ENCODE measurements at places on chromosomes 6 and 20.

GRCh38 chr6:44235269-44235668, 11.6 kb upstream of the HSP90AB1 start:
- DNase-seq: no peak

- DNase-seq: no peak
Observed at GRCh38 chr6:88662653-88663174, 300.7 kb downstream of the RNGTT start.

- DNase-seq: no peak
Observed at GRCh38 chr6:42604150-42604549, 40.3 kb downstream of the UBR2 start.

GRCh38 chr20:17835934-17836300, 132.7 kb downstream of the SNX5 start:
- no peak for DNase-seq

DNA sequence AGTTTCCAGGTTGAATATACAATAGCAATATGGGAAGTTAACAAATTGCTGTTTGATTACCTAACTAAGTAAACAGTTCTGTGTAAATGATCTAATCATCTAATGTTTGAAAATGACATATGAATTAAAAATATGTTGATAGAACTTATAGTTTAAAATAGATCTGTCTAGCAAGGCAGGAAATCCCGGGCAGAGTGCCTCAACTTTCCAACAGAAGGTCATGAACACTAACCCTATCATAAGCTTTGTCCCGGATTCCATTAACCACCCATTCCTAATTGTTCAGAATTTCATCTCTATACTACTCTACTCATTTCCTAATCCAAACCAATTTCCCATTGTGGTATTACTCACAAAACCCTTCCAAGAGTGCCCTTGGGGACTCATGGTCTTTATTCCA, 10.2 kb downstream of the TAAR1 start:
- DNase-seq: no peak

DNA sequence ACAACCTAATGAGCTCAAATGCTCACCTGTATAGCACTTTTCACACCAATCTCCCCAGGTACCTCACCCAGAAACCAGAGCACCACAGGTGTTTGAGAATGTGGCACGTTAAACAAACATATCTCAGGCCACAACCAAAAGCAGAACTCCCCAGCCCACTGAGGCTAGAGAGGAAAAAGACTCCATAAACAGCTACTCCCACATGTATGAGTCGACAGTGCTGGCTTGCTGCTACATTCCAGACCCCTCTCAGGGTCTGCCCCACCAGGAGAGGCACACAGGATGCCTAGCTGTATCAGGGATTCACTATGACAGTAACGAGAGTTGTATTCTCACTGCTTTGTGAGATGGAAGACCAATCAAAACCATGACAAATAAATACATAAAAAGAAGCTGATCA, 242.6 kb upstream of the ARID1B start:
- DNase-seq: no peak

DNA sequence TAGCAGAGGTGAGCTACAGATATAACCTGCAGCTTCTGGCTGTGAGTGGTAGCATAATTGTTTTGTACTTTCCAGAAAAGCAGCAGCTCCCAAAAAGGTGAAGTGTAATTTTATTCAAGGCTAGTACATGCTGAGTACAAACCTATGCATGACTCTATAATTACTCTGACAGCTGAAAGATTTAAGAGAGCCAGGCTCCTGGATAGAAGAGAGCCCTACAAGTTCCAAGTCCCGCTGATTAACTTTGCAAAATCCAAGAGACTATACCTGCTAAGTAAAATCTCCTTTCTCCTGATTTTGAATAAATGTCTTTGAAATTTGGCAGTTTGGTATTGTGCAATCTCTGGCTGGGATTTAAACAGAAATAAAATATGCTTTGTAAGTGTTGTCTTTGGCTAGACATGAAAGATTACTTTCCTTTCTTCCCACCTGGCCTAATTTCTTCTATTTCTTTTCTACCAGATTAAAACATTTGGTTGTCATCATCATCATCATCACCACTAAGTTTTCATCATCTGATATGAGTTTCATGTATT, 79.5 kb downstream of the CTNNBL1 start:
- no peak for DNase-seq

- peak; percentile 10 for DNase-seq
Observed at GRCh38 chr6:108734271-108734922, 113.8 kb upstream of the ARMC2 start.

GRCh38 chr20:13274275-13274861, 53.3 kb downstream of the ISM1 start:
- no peak for DNase-seq

GRCh38 chr20:53706466-53707370, 113.1 kb upstream of the ZNF217 start:
- DNase-seq: no peak

GRCh38 chr20:24481173-24481572, 11.7 kb downstream of the SYNDIG1 start:
- DNase-seq: no peak

- DNase-seq: no peak
Observed at GRCh38 chr20:33032555-33032954, 1.1 kb downstream of the BPIFB6 start.

DNA sequence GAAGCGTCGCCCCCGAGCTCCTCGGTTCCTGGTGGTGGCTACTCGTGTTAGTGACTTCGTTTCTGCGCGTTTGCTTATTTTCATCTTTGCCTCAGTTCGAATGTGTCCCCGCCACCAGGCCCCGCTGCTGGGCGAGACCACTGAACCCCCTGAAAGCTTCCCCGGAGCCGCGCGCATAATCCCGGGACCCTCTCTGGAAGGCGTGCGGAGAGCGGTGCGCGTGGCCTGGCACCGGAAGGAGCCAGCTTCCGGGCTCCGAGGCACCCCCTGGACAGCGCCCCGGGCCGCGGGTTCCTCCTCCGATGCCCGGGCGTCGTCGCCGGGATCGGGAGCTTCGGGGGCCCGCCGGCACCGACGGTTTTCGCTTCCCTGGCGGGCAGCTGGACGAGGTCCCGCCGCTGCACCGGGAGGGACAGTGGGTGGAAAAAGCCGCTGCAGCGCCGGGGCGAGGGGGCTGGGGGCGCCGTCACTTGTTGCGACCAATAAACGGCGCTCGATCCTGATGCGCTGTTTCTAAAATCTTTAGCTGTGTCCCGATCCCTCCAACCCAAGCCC, 643 bp upstream of the SLC35D3 start:
- no peak for DNase-seq

DNA sequence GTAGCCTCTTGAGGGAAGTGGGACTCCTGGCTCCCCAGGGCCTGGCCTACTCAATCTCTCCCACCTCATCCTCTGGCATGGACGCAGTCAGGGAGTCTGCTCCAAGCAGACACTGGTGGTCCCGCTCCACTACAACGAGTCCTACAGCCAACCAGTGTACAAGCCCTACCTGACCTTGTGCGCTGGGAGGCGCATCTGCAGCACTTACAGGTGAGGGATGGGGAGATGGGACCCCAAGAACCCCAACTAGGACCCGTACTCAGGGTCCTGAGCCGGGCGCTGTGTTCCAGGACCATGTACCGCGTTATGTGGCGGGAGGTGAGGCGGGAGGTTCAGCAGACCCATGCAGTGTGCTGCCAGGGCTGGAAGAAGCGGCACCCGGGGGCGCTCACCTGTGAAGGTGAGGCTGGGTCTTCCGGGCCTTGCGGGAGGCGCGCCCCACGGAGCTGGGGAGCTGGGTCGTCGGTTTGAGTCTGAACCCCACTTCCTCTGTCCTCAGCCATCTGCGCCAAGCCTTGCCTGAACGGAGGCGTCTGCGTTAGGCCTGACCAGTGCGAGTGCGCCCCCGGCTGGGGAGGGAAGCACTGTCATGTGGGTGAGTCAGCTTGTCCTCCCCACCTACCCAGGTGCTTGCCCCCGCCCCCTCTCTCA, 2.1 kb downstream of the EGFL8 start:
- DNase-seq: no peak

- no peak for DNase-seq
Observed at GRCh38 chr6:106648651-106649308, 19.4 kb downstream of the QRSL1 start.

- peak; percentile 100 for DNase-seq
Observed at GRCh38 chr20:53926428-53927028, 143.9 kb downstream of the BCAS1 start.

GRCh38 chr6:148817689-148818088, 70.9 kb downstream of the UST start:
- no peak for DNase-seq

- DNase-seq: no peak
Observed at GRCh38 chr6:133424359-133424758, 183.2 kb downstream of the EYA4 start.

DNA sequence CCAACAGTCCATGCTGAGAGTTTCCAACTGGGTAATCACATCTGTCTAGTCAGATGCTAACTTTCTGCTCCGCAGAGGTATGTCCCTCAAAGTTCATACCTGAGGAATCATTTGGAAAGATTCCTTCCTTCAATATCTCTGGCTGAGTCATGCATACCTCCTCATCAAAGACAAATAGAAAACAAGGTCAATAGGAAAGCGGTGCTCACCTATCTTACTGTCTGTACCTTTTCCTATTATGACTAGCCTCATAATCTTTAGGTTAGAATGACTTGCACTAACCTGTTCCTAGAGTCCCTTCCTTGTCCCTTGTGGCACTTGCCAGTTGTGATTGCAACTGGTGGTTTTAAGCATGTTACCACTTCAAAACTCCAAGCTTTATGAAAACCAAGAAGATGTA, 78.2 kb upstream of the PTPRK start:
- DNase-seq: peak; percentile 38

GRCh38 chr6:144036064-144036834, 28.2 kb upstream of the PLAGL1 start:
- DNase-seq: no peak

- no peak for DNase-seq
Observed at GRCh38 chr20:24208652-24209051, 220.1 kb upstream of the GGTLC1 start.

GRCh38 chr20:40100261-40100660, 588.8 kb downstream of the MAFB start:
- no peak for DNase-seq

DNA sequence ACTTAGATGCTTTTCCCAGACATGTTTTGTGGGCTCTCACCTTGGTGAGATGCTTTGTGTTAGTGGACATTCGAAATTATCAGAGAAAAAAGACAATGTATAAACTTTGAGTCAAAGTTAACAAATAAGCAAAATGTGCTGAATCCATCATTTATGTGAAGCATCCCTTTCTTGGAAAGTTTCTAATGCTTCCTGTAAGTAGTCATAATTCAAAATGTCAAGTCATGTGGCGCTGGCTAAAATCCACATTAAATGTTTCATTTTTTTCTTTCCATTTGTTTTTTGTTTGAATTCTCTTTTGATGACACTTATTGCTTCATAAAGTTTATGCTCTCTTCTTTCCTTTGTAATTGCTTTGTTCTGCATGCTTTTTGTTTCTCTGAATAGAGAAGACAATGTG, 107.2 kb upstream of the CENPW start:
- no peak for DNase-seq

- DNase-seq: no peak
Observed at GRCh38 chr6:125120054-125120590, 33.5 kb upstream of the TPD52L1 start.

DNA sequence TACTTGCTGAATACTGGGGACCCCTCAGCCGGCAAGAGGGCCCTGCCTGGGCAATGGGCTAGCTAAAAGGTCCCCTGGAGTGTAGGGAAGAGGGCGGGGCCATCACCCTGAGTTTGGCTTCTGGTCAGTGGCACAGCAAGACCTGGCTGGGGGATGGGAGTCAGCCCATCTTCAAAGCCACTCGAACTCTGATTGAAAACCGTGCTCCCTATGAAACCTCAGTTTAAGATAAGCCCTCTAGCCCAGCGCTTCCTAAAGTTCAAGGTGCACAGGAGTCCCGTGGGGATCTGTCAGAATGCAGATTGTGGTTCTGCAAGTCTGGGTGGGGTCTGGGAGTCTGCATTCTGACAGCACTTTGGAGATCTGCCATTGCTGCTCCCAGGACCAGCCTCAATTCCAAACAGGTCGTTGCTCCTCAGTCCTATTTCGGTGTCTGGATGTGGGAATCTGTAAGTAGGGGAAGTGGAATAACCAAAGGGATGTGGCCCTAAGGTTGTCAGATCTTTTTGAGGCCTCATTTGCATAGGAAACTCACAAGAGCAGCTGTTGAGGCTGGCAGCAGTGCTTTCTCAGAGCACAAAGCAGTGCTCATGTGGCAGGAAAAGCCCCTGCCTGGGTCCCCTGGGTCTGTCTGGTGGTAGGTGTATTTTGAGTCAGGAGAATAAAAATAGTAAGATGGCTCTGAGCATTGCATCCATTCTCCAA, 85.3 kb upstream of the SCP2D1 start:
- DNase-seq: no peak

GRCh38 chr6:144259986-144260385, 25.1 kb upstream of the UTRN start:
- DNase-seq: no peak

GRCh38 chr6:98037571-98037970, 754.6 kb upstream of the MMS22L start:
- no peak for DNase-seq

GRCh38 chr20:16395366-16395765, 177.9 kb downstream of the KIF16B start:
- no peak for DNase-seq

DNA sequence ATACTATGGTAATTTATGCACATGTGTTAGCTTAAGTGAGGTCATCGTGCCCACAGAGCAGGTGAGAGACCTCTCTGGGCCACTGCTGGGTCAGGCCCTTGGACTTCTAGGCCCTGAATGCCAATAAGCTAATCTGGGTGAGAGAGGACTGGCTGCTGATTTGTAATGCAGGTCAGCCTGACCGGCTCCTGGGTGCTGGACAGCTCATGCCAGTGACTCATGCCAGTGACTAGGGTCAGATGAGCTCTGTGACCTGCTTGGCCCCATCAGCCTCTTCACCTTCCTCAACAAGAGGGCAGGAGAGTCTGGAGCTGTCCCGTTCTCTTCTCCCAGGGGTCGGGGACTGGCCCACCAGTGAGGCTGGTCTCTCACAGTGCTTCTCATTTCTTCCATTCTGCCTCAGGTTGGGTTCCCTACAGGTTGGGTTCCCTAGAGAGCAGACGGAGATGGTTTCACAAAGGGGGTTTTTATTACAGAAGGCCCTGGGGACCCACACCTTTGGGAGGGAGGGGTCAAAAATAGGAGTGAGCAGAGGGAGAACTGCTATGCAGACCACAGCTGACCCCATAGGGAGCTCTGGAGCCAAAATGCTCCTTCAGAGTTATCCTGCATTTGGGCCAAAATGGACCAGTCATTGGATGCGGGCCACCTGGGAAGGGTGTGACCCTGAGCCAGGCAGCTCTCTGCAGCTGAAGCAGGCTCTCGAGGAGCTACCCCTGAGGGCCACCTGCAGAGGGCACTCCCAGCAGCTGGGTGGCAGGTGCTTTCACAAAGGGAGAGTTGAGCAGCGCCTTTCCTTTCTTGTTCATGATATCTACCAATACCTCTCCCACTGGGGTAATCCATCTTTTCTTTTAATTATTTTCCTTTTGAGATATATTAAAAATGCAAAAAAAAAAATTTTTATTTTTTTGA, 2.2 kb upstream of the OXT start:
- DNase-seq: peak; percentile 92
